ENCODE measurements at places on chromosomes 7 and 10. TPM values are rescaled to one million over a fixed set of nuclear protein-coding genes. Genes with fewer than 3 reads are reported as not detected.
A peak's percentile ranks its signal among the peaks of the same experiment; 100 is the strongest.

- DNase-seq = peak; percentile 69
Observed at GRCh38 chr7:74138334-74138867, 35.8 kb upstream of the EIF4H start.

- DNase-seq = no peak
Observed at GRCh38 chr10:86085686-86086085, 280.9 kb downstream of the GRID1 start.

DNA sequence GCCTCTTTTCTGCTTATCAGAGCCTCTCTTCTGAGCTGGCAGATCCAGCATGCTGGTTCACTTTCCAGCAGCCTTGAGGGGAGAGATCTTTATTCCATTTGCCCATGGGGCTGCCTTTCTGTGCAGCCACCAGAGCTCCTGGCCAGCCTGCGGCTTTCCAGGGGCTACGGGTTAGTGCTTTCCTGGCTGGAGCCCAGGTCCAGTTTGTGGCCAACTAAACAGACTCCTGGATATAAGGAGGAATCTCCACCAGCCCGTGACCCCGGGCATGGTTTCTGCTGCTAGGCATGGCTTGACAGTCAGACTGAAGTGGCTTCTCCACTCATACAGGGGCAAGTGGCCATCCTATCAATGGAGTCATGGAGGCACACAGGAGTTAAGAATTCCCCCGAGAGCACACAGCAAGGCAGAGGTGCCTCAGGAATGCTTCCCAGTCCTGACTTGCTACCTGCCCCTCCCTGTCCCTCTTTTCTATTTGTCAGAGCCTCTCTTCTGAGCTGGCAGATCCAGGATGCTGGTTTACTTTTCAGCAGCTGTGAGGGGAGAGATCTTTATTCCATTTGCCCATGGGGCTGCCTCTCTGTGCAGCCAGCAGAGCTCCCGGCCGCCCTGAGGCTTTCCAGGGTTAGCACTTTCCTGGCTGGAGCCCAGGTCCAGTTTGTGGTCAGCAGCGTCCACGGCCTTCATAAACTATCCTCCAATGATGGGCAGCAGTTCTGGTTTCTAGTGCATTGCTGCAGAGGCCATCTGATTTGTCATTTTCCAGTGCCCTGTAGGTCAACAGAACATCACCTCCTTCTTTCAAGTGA, 35.9 kb downstream of the TSPAN15 start:
- DNase-seq = no peak

DNA sequence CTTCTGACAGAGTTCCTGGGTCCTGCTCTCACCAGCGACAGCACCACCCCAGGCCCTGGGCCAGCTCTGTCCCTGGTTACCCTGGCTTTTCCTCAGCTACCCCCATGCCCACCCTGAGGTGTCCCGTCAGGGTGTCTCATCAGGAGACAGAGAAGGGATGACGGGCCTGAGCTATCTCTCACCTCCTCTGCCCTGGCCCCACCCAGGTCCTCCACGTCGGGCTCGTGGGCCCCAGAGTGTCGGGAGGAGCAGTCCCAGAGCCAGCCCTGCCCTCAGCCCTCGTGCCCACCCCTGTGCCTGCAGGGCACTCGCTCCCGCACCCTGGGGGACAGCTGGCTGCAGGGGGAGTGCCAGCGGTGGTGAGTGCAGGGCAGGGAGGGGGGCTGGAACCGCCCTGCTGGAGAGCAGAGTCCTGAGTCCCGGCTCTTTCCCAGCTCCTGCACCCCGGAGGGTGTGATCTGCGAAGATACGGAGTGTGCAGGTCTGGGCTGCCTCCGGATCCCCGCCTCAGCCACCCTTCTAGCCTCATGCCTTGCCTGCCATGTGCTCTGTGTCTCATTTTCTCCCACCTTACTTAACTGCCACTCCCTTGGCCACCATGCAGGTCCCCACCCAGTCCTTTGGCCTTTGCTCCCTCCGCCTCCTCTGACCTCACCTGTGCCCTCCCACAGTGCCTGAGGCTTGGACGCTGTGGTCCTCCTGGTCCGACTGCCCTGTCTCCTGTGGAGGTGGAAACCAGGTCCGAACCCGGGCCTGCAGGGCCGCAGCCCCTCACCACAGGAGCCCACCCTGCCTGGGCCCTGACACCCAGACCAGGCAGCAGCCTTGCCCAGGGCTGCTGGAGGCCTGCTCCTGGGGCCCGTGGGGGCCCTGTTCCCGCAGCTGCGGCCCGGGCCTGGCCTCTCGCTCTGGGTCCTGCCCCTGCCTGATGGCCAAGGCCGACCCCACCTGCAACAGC, 16.7 kb upstream of the ZNF862 start:
- no peak for DNase-seq

DNA sequence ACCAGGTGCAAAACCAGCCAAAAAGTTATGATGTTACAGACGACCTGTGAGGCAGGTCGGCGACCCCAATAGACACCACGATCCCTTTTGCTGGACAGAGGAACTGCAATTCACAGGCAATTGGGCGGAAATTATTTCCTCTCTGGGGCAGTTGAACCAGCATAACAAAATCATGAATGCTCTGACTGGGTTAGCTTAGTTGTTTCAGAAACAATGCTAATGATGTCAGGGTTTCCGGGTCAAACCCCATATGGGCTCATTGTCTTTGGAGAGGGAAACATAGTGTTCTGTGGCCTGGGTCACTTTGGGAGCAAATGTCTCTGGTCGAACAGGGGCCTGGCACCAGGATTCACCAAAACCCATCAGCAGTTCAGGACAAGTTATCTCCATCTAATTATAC, 669.1 kb upstream of the NRP1 start:
- DNase-seq = no peak

- DNase-seq = peak; percentile 75
Observed at GRCh38 chr10:75408911-75409885, 7.6 kb upstream of the ZNF503 start.

- no peak for DNase-seq
Observed at GRCh38 chr7:95865716-95866371, 93.5 kb downstream of the DYNC1I1 start.

GRCh38 chr10:113331961-113332360, 220.9 kb upstream of the HABP2 start:
- no peak for DNase-seq

DNA sequence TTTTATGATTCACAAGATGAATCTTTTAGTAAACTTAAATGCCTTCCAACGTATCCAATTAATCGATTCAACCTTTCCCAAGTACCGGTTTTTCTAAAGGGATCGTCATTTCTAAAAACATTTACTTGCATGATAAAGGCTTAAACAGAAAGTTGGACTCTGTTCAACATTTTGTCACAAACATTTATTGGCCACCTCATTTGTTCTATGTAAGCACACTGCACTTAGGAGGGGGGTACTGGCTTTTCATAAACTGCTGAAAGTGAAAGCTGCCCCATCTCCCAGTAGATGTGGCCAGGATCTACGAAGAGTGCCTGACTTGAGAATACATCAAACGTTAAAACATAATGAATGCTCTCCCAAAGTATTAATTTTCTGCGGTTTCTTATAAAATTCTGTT, 37.3 kb upstream of the LAMB4 start:
- DNase-seq = no peak

GRCh38 chr7:153072806-153073205, 313.3 kb downstream of the ACTR3B start:
- DNase-seq = no peak

- no peak for DNase-seq
Observed at GRCh38 chr10:74787457-74787856, 38.9 kb upstream of the KAT6B start.

- no peak for DNase-seq
Observed at GRCh38 chr10:102302611-102303010, 57.3 kb downstream of the GBF1 start.

DNA sequence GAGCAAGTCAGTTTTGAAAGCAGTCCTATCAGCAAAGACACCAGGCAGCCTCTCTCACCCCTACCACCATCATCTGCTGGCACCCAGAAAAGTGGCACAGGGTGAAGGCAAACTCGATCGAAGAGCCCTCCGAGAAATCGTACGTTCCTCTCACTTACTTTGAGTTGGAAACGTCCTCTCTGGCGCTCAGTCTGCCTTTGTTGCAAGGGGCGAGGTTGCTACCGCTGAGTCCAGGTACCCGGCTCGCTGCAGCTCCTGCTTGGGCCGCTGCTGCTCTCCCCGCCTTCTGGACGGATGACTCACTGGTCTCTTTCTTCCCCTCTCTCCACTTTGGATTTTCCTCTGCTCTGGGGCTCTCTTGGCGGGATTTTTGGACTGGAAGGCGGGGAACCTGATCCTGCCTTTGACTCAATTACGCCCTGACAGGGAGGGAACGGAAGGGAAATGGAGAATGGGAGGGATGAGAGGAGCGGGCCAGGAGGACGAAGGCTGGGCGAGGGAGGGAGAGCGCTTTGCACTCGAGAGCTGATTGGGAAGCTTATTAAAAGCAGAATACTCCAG, at the start of gene PTN:
Gene PTN (minus strand): TSS at position 453 of the 561 bp plus-strand sequence. CDS start 88,760 bp downstream, outside the sequence.
- DNase-seq = peak; percentile 62

- no peak for DNase-seq
Observed at GRCh38 chr7:123023126-123023525, 27.6 kb upstream of the TAS2R16 start.

DNA sequence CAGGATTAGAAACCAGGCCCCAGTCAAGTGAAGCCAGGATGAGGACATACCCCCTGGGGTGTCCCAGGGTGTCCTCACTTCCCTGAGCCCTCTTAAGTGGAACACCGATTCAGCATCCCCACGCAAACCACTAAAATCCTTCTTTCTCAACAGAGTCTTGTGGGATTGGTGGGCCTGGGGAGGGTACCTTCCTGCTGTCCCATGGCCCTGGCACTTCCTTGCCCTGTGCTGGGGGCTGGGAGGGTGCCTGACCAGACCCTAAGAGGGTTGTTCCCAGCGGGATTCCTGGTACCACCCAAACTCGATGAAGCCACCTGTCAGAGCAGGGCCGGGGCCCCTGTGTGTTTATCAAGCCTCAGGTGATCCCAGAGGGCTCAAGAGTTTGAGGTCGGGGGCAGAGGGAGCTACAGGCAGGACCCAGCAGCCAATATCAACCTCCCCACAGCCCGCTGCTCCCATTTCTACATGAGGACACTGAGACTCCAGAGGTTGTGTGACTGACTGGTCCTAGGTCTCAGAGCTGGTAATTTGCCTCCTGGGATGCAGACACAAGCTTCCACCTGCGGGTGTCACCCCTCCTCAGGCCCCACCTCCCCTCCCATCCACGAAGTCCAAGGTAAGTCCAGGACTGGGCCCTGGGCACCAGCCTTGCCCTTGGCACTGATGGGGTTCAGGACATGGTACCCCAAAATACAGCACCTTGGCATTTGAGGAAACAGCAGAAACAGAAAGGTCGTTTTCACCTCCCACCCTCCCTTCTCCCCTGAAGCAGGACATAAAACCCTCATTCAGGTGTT, 31.4 kb downstream of the OAT start:
- DNase-seq = no peak

DNA sequence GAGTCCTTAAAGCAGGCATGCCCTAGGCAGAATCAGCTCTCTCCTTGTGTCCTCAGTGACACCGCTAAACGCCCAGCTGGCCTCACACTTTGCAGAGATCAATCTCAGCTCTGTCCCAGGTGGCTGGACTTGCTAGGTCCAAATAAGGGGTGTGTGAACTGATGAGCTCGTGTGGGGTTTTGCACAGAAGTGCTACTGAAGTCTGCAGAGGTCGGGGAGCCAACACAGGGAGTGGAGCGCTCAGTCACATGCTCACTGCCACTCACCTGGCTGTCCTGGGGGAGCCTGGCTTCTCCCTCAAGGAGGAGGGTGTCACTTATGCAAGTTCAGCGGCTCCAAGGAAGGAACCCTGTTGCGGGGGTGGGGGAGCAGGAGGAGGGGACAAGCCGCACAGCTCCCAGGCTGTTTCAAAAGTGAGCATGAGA, 2.0 kb downstream of the ELN start:
- DNase-seq = no peak

- no peak for DNase-seq
Observed at GRCh38 chr10:44393834-44394547, 9.1 kb upstream of the CXCL12 start.

DNA sequence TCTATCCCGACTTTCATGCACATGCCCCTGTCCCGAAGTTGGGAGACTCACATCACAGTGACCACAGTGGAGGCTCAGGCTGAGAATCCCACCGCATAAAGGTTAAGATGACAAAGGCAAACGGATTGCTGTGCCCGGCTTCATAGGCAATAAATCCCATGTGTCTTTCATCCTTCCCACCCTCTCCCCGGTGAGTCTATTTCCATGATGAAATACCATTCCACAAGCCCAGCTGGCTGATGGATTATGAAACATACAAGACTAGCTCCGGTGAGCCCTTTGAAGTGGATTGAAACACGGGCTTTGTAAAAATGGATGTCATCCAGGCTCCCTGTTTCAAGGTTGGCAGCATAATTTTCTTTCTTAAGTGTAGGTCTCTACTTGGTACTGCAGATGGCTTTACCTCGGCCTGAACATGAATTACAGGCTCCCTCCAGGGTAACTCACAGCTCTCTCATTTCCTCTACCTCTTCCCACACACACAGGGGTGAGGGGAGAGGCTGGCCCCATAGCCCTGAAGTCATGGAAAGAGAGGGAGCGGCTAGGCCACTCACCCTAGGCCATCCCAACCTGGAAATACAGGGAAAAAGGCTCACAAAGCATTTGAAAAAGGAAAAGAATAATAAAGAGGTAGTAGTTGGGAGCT, 92.0 kb upstream of the CALN1 start:
- DNase-seq = no peak

DNA sequence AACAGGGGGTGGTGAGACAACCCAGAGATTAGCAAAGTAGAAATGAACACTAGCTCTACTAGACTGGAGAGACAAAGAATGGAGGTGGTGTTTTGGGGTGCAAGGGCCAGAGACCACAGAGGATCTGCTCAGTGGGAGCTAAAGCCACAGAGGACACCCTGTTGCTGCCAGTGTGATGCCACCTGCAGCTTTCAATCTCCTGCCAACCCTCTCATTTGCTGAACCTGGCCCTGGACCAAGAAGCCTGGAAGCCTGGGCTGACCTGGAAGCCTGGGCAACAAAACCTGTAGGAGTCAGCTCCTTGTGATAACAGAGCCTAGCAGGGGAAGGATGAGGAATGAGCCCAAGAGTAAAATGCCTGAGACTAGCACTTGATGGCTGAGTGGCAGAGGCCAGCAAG, 81.1 kb upstream of the ADO start:
- no peak for DNase-seq

GPER1 gene
- 0.28 TPM for total RNA-seq

ANKRD61 gene
- total RNA-seq = not detected

FLNC gene
- total RNA-seq = 8.0 TPM

ETV1 gene
- 81.4 TPM for total RNA-seq

MOGAT3 gene
- total RNA-seq = 0.81 TPM

NODAL gene
- 41.1 TPM for total RNA-seq

LIPM gene
- total RNA-seq = not detected

ASZ1 gene
- total RNA-seq = not detected

Data from WTC11 (cell line).